ENCODE measurements at places on chromosomes 12 and 14. TPM values are rescaled to one million over a fixed set of nuclear protein-coding genes. Genes with fewer than 3 reads are reported as not detected.

The GDF3 gene
- not detected for total RNA-seq

GRCh38 chr12:119479121-119479561, 114.4 kb upstream of the TMEM233 start:
- no peaks in the 10 kb centered on the region for H3K27me3 ChIP-seq
- no peaks in the 10 kb centered on the region for H3K4me1 ChIP-seq
- H3K4me3 ChIP-seq = no peak overlapping the region
- H3K27ac ChIP-seq = no peak overlapping the region
- H3K36me3 ChIP-seq = no peaks in the 10 kb centered on the region
- no peak for DNase-seq

DNA sequence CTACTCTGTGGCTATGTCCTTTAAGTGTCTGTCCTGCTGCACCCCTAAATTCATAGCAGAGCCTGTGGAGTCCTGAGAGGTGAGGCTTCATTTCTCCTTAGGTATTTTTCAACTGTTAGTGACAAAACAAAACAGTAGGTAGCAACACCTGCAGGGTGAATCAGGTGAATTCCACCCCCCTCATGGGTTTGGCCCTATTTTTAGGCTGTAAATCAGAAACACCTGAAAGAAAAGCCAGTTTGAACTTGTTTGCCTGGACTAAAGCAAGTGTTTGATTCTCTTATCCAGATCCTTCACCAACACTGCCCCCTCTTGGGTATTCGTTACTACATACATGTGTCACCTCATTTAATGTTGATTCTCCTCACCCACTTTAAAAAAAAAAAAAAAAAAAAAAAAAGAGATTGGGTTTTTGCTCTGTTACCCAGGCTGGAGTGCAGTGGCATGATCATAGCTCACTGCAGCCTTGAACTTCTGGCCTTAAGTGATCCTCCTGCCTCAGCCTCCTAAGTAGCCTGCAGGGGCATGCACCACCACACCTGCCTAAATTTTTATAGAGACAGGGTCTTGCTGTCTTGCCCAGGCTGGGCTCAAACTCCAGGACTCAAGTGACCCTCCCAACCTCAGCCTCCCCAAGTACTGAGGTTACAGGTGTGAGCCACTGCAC, 10.3 kb downstream of the TBPL2 start:
- no peak for DNase-seq
- H3K4me1 ChIP-seq = peaks cover 7% of the 10 kb centered on the region
- no peak overlapping the region for H3K27ac ChIP-seq
- no peaks in the 10 kb centered on the region for H3K27me3 ChIP-seq
- no peak overlapping the region for H3K4me3 ChIP-seq

- peaks cover 28% of the 10 kb centered on the region for H3K4me1 ChIP-seq
- H3K36me3 ChIP-seq = peaks cover 34% of the 10 kb centered on the region
- DNase-seq = peak; percentile 92
- H3K4me3 ChIP-seq = peak within 1 kb of the TSS; percentile 86
Observed at GRCh38 chr12:120725659-120726509, at the start of gene ACADS. ACADS (plus strand) TSS chr12:120725826; CDS start chr12:120725886, 60 bp downstream.

DNA sequence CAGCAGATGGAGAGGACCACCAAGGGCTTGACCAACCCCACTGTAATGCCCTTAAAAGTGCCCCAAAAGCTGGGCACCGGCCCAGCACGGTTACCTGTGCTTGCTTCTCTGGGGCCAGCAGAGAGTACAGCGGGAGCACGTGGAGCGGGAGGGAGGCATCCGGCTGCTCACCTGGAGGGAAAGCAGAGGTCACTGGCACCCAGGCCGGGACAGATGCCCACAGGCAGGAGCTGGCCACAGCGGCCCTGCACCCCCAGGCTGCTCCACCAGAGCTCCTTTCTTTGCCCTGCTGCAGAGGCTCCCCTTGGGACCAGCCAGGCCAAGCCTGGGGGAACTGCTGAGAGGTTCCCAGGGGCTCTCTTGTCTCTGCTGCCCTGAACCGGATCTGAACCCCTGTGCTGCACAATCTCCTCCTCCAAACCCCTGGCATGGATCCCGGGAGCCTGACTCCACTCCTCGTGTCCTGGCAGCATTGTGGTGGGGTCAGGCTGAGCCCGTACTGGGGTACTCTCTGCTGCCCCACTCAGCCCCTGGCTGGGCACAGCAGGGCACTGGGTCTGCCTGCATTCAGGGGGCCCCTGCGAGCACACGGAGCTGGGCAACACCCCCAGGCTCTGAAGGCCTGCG, 24.0 kb downstream of the DHX37 start:
- H3K4me1 ChIP-seq = peaks cover 3% of the 10 kb centered on the region
- no peak overlapping the region for H3K4me3 ChIP-seq
- no peaks in the 10 kb centered on the region for H3K27me3 ChIP-seq
- H3K36me3 ChIP-seq = peaks cover 75% of the 10 kb centered on the region
- H3K27ac ChIP-seq = no peak overlapping the region

- no peaks in the 10 kb centered on the region for H3K36me3 ChIP-seq
- no peak for DNase-seq
- H3K27me3 ChIP-seq = peaks cover 18% of the 10 kb centered on the region
- H3K4me1 ChIP-seq = no peaks in the 10 kb centered on the region
- H3K4me3 ChIP-seq = no peak overlapping the region
Observed at GRCh38 chr14:65141523-65141922, 39.2 kb upstream of the MAX start.

DNA sequence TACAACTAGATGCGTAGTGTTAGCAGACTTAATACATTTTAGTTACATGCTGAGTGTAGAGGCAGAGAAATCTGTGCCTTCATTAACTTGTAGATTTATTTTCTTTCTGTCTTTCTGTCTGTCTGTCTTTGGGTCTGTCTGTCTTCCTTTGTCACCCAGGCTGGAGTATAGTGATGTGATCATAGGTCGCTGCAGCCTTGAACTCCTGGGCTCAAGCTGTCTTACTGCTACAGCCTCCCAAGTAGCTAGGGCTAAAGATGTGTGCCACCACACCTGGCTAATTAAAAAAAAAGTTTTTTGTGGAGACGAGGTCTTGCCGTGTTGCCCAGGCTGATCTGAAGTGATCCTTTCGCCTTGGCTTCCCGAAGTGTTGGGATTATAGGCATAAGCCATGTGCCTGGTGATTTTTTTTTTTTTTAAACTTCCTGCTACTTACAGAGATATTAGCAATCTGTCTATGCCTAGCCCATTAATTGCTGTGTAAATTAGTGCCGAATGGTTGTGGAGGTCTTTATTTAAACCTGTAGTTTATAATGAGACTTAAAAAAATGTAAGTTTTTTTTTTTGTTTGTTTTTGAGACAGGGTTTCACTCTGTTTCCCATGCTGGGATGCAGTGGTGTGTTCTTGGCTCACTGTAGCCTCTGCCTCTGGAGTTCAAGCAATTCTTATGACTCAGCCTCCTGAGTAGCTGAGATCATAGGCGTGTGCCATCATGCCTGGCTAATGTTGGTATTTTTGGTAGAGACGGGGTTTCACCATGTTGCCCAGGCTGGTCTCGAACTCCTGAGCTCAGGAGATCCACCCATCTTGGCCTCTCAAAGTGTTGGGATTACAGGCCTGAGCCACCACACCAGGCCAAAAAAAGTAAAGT, 22.8 kb downstream of the ERC1 start:
- H3K4me1 ChIP-seq = no peaks in the 10 kb centered on the region
- H3K27ac ChIP-seq = no peak overlapping the region
- no peak overlapping the region for H3K4me3 ChIP-seq
- no peaks in the 10 kb centered on the region for H3K36me3 ChIP-seq
- no peak for DNase-seq

The DIO3 gene
- not detected for total RNA-seq

The IL23A gene
- total RNA-seq = 5.6 TPM

DNA sequence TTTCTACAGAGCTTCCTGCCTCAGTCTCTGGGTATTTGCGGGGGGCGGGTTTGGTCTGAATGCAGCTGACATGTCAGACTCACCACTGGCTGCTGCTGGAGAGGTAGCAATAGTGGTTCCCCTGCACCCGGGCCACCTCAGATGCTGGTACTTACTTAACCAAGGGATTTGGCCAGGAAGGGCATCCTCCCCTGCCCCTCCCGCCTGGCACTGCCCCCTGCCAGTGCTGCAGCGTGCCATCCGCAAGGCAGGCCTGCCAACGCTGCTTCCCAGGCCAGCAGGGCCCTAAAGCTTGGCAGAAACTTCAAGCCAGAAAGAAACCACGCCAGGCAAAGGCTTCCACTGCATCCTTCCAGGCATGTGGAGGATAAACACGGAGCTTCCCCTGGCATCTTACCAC, 22.1 kb downstream of the RAB35 start:
- H3K4me3 ChIP-seq = no peak overlapping the region
- H3K27ac ChIP-seq = no peak overlapping the region
- peaks cover 59% of the 10 kb centered on the region for H3K36me3 ChIP-seq
- H3K27me3 ChIP-seq = no peaks in the 10 kb centered on the region
- no peaks in the 10 kb centered on the region for H3K4me1 ChIP-seq
- no peak for DNase-seq

DNA sequence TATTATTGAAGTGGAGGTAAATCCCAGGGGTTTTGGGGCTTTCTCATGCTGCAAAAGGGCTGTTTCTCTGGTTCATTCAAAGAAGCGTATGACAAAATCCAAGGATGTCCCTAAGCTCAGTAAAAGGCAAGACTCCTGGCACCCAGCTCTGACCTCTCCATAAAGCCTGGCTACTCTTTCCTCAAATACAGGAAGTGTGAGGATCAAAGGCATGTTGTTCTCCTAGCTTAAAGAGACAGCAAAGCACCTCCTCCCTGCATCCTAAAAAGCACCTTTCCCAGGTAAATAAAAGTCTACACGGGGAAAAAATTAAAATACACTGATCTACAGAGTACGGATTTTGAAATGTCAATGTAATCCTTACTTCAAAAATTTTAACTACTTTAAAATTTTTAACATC, 118.6 kb downstream of the LMNTD1 start:
- H3K27ac ChIP-seq = no peak overlapping the region
- H3K36me3 ChIP-seq = no peaks in the 10 kb centered on the region
- H3K4me1 ChIP-seq = peaks cover 4% of the 10 kb centered on the region
- no peak overlapping the region for H3K4me3 ChIP-seq
- DNase-seq = no peak

DNA sequence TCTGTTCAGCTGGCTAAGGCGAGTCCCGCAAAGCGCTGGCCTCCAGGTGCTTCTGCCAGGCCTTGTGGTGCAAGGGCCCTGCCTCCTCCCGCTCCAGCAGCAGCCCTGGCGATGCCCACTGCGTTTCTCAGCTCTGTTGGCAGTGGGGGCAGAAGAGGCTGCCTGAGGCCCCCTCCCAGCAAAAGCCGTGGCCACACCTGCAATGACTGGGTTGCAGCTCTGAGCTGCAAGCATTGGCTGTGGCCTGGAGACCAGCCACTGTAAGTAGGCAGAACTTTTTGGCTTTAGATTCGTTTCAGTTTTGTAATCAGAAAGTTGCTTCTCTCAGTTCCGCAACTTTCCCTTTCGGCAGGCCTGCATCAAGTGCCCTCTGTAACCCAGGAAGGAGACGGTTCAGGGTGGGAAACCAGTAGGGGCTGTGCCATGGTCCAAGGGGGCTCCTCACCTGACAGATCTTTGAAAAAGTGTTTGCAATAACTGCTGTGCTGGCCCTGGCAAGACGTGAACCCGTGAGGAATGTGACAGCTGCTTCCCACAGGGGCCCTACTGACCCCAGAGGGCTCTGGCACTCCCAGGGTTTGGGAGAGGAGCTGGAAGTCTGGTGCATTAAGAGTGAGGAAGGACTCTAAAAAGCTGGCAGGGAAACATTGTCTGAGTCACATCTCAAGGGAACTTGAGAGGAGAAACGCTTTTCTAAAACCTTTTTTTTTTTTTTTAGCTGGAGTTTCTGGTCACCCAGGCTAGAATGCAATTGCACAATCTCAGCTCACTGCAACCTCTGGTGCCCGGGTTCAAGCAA, 54.5 kb upstream of the MAX start:
- H3K4me1 ChIP-seq = peaks cover 42% of the 10 kb centered on the region
- no peaks in the 10 kb centered on the region for H3K36me3 ChIP-seq
- H3K27ac ChIP-seq = peak overlapping the region; percentile 70
- no peaks in the 10 kb centered on the region for H3K27me3 ChIP-seq
- DNase-seq = no peak
- peak overlapping the region; percentile 44 for H3K4me3 ChIP-seq

GRCh38 chr12:104516821-104517220, 60.1 kb downstream of the CHST11 start:
- peaks cover 73% of the 10 kb centered on the region for H3K4me1 ChIP-seq
- no peak overlapping the region for H3K27ac ChIP-seq
- H3K27me3 ChIP-seq = no peaks in the 10 kb centered on the region
- no peaks in the 10 kb centered on the region for H3K36me3 ChIP-seq

The TAS2R14 gene
- total RNA-seq = 3.1 TPM

The RABGGTA gene
- 70.5 TPM for total RNA-seq

- H3K4me3 ChIP-seq = no peak overlapping the region
- H3K27ac ChIP-seq = no peak overlapping the region
- DNase-seq = no peak
- H3K4me1 ChIP-seq = no peaks in the 10 kb centered on the region
- peaks cover 4% of the 10 kb centered on the region for H3K27me3 ChIP-seq
Observed at GRCh38 chr14:64789696-64790095, 85.5 kb downstream of the PLEKHG3 start.

DNA sequence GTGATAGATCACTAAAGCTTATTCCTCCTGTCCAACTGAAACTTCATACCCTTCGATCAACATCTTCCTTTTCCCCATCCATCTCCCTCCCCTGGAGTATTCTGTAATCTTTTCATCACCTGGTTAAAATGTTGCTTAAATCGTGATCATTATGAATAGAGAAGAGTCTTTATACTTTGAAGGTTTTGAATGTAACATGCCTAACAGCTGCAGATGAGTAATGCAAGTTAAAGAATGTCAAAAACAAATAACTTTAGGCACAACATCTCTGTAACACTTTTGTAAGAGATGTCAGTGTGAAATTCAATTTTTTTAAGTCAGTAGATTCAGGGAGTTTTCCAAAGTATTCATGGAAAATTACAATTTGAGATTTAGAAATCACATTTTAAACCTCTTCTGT, 25.0 kb downstream of the RXYLT1 start:
- H3K4me3 ChIP-seq = no peak overlapping the region
- no peak overlapping the region for H3K27ac ChIP-seq
- no peak for DNase-seq
- no peaks in the 10 kb centered on the region for H3K4me1 ChIP-seq
- H3K27me3 ChIP-seq = no peaks in the 10 kb centered on the region

The PLEKHA5 gene
- total RNA-seq = 0.11 TPM

GRCh38 chr12:45518291-45519235, 210.9 kb upstream of the ARID2 start:
- no peak for DNase-seq
- H3K4me3 ChIP-seq = no peak overlapping the region
- H3K36me3 ChIP-seq = no peaks in the 10 kb centered on the region
- no peak overlapping the region for H3K27ac ChIP-seq
- H3K27me3 ChIP-seq = peaks cover 5% of the 10 kb centered on the region
- peaks cover 9% of the 10 kb centered on the region for H3K4me1 ChIP-seq

GRCh38 chr12:117361905-117362304, 479 bp upstream of the NOS1 start:
- no peak overlapping the region for H3K27ac ChIP-seq
- H3K36me3 ChIP-seq = no peaks in the 10 kb centered on the region
- no peak overlapping the region for H3K4me3 ChIP-seq
- peaks cover 57% of the 10 kb centered on the region for H3K27me3 ChIP-seq
- no peak for DNase-seq

The C14orf93 gene
- 14.0 TPM for total RNA-seq

All from activated B cell treated with CpG ODN at 0.5 μM for 24 hours (primary cell).